ENCODE measurements at places on chromosomes 13 and 19. TPM values are rescaled to one million over a fixed set of nuclear protein-coding genes. Genes with fewer than 3 reads are reported as not detected.

DNA sequence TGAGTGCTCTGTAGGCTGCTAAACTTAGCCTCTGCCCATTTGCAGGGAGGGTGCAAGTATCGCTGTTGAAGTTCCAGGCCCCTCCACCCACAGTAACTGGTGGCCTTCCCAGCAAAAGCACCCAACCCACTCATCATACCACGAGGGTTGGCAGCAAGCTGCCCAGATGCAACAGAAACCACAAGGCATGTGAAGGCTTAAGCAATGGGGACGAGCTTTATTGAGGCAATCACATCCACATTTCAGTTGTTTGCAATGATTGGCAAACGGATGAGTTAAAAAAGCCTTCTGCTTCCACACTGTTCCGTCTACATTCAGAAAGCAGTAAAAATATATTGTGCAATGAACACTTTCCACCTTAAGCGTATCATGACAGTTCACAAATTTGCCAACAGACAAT is 10.3 kb downstream of the GJB6 start:
- no peak for DNase-seq

Gene KRI1
- polyA plus RNA-seq = 38.4 TPM

- DNase-seq = no peak
These were observed 315.7 kb downstream of the KCTD12 start for GRCh38 chr13:76570510-76570971.

GRCh38 chr19:38175422-38175821 is 48.6 kb downstream of the DPF1 start:
- DNase-seq = no peak

DNA sequence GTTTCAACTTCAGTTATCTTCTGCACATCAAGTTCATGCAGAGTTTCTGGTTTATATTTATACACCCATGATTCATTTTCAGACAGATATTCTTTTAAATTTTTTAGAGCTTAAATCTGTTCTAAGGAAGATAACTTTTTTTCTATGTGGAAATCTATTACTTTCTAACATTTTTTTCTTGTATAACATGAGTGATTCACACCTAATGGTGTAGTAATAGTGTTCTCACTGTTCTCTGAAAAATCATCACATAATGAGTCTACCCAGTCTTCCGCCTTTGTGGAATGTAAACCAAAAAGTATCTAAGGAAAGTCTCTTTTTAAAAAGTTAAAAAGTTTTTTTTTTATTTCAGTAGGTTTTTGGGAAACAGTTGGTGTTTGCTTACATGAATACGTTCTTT is 70.8 kb downstream of the FNDC3A start:
- DNase-seq = no peak

Data from renal pelvis (tissue), 12 donors.